ENCODE measurements at places on chromosomes 5 and 9.
A peak's percentile ranks its signal among the peaks of the same experiment; 100 is the strongest.

- DNase-seq = no peak
These were observed 12.7 kb downstream of the SYK start for GRCh38 chr9:90814355-90814754.

DNA sequence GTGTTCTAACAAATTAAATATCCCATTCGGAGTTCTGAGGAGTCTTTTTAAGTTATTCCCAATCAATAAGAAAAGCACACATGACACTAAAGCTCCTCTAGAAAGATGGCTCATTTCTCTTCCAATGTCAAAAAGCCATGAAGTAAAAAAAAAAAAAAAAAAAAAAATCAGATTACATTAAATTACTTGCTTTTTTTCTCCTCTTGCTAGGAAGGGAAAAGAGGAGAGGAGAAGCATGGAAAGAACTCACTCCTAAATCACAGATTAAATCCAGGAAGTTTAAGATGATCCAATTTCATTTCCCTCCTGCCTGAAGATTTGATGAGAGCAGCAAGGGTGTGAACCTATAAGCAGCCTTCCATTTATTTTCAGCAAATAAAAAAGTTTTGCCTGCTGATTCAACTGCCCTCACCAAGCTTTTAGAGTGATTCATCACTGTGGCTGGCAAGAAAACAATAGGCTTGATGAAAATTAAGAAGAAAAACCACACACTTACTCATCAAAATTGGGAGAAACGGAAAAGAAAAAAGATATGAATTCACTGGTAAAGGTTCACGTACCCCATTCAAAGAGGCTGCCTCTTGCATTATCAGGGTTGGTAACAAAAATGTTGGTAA lies 19.7 kb downstream of the MYO10 start:
- DNase-seq = peak; percentile 96

DNA sequence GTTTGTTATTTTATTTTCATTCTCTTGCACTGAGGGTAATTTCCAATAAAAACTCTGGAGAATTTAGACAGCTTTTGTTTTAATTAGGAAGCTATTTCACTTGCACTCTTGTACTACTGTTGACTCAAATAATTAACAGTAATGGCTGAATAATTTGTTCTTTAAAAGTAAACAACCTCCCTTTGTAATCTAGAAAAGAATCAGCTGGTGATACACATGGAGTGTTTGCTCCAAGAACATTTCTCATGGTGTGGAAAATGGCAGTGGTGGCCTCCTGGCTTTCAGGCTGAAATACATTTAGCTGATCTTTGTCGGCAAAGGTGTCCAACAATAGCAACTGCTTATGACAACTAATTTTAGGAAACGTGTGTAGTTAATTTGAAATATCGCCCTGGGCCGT lies 129.4 kb downstream of the C9orf152 start:
- DNase-seq = no peak

- no peak for DNase-seq
These were observed 125.3 kb upstream of the MEF2C start for GRCh38 chr5:89008291-89008690.

DNA sequence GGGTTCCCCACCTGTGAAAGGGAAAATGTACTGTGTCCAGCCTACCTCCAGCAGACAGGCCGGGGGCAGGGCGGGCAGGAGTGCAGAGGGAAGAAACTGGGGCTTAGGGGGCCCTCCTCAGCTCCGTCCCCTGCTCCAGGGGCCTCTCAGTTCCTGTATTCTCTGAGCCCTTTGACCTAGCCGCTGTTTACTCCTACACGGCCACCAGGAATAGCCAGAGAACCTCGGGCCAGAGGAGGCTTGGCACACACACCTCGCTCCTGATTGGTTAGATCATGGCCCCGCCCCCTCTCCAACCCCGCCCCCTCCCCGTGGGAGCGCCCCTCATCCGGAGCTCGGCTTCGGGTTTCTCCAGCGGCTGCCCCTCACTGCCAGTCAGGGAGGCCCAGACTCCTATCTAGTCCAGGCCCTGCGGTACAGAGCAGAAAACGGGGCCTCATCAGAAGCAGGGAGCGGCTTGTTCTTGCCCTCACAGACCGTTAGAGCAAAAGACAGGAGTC lies 2.2 kb downstream of the ST6GALNAC6 start:
- peak; percentile 78 for DNase-seq

DNA sequence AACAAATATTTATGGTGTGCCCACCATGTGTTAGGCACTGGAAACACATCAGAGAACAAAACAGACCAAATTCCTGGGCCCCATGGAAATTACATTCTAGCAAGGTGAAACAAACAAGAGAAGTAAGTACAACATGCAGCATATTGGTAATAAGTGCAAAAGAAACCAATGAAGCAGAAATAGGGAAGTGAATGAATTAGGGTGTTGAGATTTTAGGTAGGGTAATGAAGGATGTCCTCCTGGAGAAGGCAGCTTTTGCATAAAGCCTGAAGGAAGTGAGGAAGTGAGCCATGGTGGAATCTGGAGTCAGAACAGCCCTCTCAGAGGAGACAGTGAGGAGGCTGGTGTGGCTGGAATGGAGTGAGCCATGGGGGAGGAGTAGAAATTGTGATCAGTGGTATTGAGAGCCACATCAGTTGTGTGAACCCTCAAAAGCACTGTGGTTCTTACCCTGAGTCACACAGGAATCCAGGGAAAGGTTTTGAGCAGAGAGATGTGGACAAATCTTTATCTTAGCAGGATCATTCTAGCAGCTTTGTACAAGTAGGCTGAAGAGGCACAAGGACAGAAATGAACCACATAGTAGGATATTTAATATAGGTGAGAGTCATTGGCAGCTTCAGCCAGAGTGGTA lies 52.7 kb upstream of the ARL15 start:
- peak; percentile 69 for DNase-seq

DNA sequence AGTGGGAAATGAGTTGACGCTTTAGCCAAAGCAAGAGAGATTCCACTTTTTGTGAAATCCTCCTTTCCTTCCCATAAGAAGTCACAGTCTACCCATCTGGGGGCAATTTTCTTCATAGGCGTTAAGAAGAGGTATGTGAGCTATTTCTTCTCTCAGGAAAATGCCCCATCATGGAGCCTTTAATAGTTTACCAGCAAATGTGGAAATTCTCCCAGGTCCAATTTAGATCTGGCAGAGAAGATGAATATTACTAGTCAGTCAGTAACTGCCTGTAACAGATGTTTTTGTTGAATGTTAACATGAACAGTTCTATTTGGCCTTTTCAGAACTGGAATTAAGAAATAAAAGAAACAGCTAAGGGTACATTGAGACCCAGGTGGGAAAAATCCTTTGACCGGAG lies 156.4 kb upstream of the RFX3 start:
- DNase-seq = peak; percentile 1

GRCh38 chr5:4023091-4023752 lies 427.6 kb downstream of the IRX1 start:
- DNase-seq = no peak

GRCh38 chr5:11046160-11046559 lies 285.1 kb upstream of the DAP start:
- DNase-seq = peak; percentile 9

- no peak for DNase-seq
These were observed 8.3 kb downstream of the BTF3 start for GRCh38 chr5:73506459-73506955.

DNA sequence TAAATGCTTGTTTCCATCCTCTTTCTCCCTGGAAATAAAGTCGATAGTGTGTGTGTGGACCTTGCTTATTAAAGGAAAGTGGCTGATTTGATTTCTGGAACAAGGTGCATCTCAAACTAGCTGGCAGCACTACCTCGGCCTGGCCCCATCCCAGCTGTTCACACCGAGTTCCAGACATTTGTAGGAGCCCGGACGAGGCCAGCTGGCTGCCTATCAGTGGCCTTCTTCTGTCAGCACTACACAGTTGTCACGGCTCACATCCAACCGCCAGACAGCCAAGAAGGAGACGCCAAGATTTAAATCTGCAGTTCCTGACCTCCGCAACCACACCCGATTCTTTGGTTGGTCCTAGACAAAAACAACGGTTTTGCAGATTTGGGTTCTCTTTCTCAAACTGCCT lies 63.6 kb downstream of the PALM2AKAP2 start:
- DNase-seq = no peak

DNA sequence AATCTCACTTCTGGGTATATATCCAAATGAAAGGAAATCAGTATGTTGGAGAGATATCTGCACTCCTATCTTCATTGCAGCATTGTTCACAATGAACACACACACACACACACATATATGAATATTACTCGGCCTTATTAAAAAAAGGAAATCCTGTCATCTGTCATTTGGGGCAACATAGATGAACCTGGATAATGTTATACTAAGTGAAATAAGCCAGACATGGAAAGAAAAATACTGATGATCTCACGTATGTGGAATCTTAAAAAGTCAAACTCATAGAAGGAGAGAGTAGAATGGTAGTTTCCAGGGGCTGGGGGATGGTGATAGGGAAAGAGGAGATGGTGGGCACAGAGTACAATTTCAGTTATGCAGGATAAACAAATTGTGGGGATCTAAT lies 100.3 kb downstream of the EMB start:
- no peak for DNase-seq

GRCh38 chr5:132816083-132816482 lies 3.0 kb downstream of the SOWAHA start:
- no peak for DNase-seq

GRCh38 chr9:279674-280073 lies 65.0 kb downstream of the DOCK8 start:
- DNase-seq = no peak

DNA sequence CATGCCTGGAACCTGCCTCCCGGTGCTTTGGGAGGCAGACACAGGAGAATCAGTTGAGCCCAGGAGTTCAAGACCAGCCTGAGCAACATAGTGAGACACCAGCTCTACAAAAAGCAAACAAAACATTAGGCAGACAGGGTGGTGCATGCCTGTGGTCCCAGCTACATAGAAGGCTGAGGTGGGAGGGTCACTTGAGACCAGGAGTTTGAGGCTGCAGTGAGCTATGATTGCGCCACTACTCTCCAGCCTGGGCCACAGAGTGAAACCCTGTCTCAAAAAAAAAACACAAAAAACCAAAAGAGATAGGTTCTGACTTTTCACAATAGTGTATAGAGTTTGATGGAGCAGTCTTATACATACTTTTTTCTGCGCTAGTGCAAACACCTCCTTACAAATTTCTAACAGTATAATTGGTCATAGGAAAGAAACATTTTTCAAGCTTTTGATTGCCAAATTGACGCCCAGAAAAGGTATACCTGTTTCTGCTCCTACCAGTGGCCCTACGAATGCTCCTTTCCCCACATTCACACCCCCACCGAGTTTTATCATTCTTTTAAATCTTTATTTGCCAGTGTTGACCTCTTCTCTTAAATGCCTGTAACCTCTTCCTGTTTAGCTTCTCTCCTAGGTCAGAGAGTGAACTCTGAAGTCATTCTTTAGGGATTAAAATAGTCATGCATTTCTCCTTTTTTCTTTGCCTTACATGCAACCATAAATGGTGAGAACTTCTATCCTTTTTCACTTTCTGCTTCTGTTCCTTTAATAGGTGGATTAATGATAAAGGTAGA lies 7.5 kb downstream of the DOCK8 start:
- DNase-seq = no peak

- DNase-seq = no peak
These were observed 464.7 kb downstream of the DMRT2 start for GRCh38 chr9:1514776-1515363.

- peak; percentile 65 for DNase-seq
These were observed 616 bp downstream of the RNF130 start for GRCh38 chr5:180070756-180071530.

GRCh38 chr9:78097541-78097940 lies 65.9 kb upstream of the GNAQ start:
- no peak for DNase-seq

- peak; percentile 61 for DNase-seq
These were observed 107.4 kb downstream of the SCAMP1 start for GRCh38 chr5:78467752-78468357.

DNA sequence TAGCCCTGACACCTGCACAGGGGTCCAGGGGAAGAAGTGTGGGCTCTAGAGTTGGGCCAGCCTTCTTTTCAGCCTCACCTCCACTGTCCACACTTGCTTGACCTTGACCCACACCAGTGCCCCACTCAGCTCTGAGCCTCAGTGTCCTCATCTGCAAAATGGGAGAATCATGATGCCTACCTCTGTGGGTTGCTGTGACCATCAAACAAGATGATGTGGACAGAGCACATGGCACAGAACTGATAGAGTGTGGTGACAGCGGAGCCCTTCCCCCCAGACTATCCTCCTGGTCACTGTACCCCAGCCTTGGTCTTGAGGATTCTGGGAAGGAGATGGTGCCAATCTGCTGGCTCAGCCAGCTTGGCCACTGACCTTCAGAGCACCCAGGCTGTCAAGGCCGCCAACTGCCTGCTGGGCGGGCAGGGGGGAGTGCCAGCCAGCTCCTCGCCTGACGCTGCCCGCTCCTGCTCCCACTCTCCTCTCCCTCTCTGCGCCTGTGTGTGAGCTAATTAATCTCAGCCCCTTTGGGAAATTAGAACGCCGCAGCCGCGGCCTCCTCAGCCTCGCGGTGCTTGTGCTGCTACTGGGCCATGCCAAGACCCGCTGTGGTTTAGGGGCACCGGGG lies 16.7 kb downstream of the CXXC5 start:
- DNase-seq = no peak

DNA sequence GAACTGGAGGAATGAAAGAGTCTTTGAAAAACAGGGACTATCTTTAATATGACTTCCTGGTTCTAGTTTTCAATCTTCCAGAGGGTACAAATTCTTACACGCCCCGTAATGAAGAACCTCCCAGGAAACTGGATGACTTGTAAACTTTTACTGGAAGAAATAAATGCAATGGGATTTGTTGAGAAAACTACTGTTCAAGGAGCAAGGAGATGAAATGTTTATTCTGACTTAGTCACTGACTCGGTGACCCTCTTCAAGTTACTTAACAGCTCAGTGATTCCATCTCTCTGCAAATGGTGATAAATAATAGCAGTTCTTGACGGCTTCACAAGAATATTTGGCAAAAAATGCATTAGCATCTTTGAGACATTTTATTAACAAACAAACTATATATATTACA lies 858.6 kb downstream of the PTPRD start:
- no peak for DNase-seq

DNA sequence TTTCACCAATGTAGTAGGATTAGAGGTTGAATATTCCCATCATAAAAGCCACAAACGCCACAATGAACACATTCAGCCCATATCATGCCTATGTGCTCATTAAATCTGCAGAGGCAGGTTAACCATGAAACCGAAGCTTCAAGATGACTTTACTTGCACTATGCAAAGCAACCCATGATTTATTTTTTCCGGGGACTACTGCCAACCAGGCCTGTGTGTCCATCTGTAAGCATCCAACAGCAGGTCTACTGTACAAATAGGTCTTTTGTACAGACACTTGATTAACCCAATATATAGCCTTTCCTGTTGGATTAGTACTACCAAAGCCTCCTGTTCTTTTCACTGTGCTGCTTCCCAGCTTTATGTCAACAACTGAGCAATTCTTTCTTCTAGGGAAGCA lies 104.9 kb upstream of the CDH10 start:
- DNase-seq = no peak

DNA sequence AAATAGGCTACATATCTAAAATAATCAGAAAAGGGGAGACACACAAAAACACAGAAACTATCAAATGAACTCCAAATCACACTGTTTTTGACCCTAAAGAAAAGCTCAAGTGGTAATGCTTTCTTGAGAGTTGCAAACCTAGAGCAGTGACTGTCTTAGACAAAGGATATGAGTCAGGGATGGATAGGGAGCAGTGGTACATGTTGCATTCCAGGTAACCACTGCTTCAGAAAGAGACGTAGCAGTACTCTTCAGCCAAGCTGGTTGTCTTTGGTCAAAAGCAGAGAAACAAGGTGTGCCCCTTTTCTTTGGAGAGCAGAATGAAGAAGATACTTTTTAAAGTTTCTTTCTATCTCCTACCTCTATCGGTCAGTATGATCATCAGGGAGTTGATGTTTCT lies 1003.6 kb downstream of the CDH9 start:
- DNase-seq = no peak

All from EH (cell line).